ENCODE measurements at places on chromosomes 2 and 18.

GRCh38 chr18:72673242-72673641 lies 129.1 kb upstream of the CBLN2 start:
- no peak for DNase-seq

DNA sequence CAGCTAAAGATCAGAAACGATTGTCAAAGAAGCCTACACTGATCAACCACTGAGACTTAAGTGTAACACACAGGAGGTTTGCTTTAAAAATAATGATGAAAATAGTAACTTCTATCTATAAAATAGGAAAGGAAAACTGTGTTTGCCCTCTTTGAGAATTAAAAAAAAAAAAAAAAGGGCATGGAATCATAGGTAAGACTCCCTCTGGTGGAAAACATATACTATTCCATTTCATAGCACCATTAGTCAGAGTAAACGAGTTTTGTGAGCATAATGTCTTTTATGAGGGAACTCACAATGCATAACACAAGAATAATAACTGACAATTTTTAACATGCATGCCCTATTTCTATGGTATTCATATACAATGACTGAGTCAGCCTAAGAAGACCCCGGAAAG lies 36.3 kb downstream of the SLC35F5 start:
- DNase-seq, result no peak

DNA sequence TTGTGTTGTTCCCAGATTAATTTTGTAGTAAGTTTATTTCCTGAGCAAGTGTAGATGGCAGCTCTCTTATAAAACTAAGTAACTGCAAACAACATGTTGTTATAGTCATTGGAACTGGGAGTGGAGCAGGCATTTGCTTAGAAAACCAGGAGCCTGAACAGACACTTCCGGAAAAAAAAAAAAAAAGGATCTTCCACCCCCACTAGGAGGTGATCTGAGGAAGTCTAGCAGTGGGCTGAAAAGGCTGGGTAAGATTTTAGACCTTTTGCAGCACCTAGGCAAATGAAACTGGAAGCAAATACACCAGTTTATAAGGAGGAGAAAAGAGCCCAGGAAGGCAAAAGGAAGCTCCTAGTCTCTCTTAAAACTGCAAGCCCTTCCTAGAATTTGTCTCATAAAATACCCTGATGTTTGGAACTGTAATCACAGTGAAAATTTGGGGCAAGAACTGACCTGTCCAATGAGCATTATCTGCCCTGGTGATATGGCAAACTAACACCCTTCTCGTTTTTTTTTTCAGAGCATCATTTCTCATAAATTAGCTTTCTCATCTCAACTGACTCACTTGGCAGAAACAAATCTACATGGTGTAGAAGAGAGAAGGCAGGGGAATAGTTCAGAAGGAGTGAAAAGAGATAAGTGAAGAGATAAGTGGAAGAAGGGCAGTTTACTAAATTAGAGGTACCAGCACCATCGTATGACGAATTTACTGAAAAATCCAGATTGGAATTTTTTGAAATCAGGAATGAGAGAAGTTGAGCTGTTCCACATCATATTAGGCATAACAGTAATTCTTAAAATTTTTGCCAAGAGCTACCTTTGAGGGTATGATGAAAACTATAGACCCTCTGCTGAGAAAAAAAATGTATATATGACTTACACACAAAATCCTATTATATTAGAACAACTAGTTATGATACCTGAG lies 4.2 kb upstream of the CCNYL1 start:
- no peak for DNase-seq

DNA sequence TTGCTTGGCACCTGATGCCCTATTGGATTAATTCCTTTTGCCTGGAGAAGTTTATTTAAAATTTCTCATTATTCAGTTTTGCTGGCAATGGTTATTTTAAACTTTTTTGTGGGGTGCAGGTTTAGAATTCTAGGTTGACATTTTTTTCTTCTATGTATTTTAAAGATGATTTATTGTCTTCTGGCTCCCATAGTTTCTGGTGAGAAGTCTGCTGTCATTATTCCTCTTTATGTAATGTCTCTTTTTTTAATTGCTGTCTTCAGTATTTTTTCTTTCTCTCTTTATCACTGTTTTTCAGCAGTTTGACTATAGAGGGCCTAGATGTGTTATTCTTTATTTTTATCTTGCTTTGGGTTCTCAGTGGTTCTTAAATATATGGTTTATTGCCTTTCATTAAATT lies 182.2 kb upstream of the STON1 start:
- no peak for DNase-seq

DNA sequence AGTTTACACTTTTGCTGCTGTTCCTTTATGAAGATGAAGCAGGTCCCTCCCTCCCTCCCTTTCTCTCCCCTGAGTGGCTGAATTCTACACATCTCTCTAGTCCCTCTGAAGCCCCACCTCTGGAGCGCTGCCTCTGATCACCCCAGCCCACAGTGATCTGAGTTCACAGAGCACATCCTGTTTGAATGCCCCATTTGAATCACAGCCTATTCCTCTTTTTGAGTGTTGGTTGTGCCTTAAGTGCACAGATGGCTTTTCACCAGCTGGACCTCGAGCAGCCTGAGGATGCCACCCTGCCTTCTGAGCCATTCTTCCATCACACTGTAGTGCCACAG lies 87.1 kb downstream of the ITGB1BP1 start:
- DNase-seq, result no peak

GRCh38 chr2:177577075-177577474 lies 184.5 kb downstream of the AGPS start:
- no peak for DNase-seq

DNA sequence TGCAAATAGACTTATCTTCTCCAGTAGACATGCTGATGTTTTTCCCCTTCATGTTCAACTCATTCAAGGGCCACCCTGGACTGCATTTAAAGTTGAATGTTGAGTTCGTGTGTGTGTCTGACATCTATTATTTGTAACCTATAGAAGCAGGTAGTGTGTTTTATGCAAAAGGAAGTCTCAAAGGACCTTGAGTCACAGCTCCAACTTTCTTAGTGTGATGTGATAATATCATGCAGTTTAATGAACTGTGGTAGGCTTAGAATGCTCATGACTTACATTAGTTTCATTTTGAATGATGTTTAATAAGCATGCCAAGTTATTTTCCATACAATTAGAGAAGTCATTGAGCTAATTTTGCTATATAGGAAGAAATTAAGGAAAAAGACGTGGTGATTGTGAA lies 67.9 kb downstream of the CERS6 start:
- no peak for DNase-seq

GRCh38 chr18:26489881-26490280 lies 58.5 kb downstream of the KCTD1 start:
- no peak for DNase-seq

DNA sequence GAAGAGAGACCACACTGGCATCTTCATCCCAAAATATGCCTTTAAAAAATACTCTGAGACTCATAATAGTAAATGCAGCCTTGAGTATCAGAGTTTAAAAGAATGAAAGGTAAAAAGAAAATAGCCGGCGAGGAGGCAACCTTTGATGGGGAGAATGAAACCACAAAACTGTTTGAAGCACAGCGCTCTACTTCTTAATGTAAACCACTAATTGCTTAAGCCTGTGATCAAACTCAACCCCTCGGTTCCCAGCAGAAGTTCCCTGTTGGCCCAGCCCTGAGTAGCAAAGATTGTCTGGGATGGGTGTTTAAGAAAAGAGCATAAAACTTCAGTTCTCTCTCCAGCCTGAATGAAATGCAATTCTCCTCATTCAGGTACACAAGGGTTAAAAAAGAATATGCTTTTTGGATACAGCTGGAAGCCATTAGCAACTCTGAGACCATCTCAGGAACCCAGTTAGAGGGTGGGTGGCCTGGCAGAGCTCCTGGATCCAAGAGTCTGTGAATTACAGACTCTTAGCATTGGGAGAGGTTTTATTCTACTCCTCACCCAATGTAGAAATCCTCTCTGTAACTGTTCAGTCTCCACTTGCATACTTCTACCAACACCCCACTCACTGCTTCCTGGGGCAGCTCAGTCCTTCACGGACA lies 44.8 kb downstream of the VIT start:
- no peak for DNase-seq

DNA sequence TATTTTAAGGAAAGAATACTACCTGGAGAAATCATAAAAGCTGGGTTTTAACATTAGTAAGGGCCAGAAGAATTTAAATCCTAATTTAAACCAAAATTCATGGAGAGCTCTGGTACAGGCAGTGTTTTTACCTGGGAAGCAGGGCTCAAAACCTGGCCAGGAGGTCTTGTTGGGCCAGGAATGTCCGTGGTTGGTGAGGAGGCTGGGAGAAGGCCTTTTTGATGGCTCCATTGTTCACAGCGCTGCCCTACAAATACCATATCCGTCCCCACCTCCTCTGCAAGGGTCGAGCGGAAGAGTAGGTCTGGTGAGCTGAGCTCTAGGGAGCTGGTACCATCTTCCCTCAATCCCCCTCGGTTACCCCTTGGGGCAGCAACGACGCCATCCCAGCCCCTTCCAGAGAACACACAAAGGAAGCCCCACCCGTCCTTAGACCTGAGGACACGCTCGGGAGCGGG lies 10.9 kb upstream of the HOXD1 start:
- DNase-seq, result no peak

DNA sequence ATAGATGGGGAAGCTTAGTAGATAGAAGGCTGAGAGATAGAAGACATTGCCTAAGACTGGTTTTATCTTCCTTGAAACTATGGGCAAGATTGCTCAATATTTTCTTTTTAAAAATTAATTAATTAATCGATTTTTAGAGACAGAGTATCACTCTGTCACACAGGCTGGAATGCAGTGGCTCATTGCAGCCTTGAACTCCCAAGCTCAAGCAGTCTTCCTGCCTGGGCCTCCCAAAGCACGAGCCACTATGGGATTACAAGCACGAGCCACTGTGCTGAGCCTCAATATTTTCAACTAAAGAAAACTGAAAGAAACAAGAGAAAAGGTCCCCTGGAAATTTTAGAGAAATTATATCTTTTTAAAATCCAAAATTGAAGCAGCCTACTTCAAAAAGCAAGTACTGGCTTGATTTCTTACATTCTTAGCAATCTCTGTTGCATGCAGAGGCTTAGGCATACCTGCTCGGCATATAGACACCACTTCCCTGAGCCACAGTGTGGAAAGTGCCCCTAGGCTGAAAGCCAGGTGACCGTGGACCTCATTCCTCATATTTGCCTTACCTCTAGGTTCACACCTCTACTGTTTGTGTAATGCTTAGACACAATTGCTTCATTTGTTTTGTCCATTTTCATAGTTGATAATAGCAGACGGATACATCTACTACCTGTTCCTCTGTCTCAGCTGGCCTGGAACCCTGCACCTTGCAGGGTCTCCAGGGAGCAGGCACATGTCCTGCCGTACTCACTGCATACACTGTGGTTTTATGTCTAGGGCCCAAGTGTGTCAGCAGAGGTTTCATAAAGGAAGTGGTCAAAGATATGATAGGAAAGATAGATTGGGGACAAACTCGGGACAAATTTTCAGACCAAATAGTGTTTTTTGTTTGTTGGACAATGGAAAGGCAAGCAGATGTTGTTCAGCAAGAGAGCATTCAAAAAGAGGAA lies 166.5 kb upstream of the ALPP start:
- no peak for DNase-seq

- DNase-seq, result peak; percentile 17
Measured at GRCh38 chr2:134657650-134658250, 61.0 kb downstream of the TMEM163 start.

DNA sequence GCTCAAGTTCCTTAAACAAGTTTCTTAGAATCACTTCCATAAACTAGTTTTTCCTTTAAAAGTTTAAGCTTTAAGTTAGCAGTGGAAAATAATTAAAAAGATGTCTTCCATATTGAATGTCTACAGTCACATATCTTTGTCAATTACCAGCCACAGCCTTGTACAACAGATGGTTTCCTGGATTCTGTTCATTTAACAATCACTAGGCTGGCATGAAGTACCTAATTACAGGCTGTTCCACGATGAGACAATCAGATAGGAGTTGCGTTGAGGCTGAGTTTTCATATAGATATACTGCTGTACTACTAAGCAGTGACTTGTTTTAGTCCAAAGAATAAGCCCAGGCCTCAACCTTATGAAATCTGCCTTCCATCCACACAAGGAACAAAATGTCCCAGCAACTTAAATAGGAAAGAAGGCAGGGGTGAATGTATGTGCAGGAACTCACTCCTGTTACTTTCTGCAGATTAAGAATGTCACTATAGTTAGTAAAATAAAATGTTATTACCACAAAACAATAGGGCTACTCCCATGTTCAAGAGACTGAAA lies 131.0 kb downstream of the ZAP70 start:
- DNase-seq, result no peak

DNA sequence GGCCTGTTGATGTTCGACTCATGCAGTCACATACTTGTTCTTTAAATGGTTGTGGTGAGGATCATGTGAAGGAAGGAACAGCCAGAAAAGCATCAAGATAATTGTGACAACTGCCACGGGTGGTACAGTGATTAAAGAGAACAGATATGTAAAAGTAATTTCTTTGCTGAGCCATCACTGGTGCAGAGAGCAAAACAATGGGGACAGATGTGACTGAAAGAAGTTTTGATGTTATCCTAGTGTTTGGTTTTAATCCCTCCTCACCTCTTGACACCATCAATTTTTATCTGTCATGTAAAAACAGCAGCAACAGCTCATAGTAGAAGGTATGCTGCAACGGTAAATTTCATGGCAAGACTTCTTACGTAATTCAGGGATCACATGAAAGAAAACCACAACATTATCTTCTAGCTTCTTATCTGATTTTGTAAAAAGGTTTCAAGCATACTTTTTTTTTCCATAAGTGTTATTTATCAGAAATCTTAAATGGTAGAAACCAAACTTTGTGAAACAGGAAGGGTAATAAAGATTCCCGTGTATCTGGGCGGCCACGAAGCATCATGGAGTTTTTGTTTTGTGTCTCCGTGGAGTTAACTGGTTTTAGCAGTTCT lies 65.2 kb downstream of the PLCL1 start:
- no peak for DNase-seq

- DNase-seq, result no peak
Measured at GRCh38 chr2:98685930-98686887, 44.7 kb downstream of the MGAT4A start.

DNA sequence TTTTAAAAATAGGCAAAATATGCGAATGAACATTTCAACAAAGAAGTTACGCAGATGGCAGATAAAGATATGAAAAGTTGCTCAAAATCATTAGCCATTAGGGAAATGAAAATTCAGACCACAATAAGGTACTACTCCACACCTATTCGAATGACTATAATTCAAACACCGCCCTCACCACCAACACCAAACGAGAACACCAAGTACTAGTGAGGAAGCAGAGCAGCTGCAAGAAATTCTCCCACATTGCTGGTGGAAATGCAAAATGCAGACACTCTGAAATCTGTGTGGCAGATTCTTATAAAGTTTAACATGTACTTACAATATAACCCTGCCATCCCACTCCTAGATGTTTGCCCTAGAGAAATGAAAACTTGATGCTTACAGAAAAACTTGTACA lies 17.3 kb upstream of the PRKCE start:
- no peak for DNase-seq
